ENCODE measurements at places on chromosomes 13 and 19. TPM values are rescaled to one million over a fixed set of nuclear protein-coding genes. Genes with fewer than 3 reads are reported as not detected.
A peak's percentile ranks its signal among the peaks of the same experiment; 100 is the strongest.

The CRLF1 gene
- total RNA-seq: 18.1 TPM

The TEX101 gene
- not detected for total RNA-seq

- peak; percentile 7 for DNase-seq
- H3K27me3 ChIP-seq: no peaks in the 10 kb centered on the region
- no peaks in the 10 kb centered on the region for H3K4me1 ChIP-seq
- no peak overlapping the region for H3K4me3 ChIP-seq
- no peak overlapping the region for H3K27ac ChIP-seq
- H3K36me3 ChIP-seq: no peaks in the 10 kb centered on the region
Observed at GRCh38 chr19:19696386-19696785, 27.7 kb downstream of the ZNF101 start.

The SLC10A2 gene
- not detected for total RNA-seq

- no peaks in the 10 kb centered on the region for H3K4me1 ChIP-seq
- no peak for DNase-seq
- H3K27ac ChIP-seq: no peak overlapping the region
- H3K36me3 ChIP-seq: no peaks in the 10 kb centered on the region
- H3K4me3 ChIP-seq: no peak overlapping the region
- H3K27me3 ChIP-seq: no peaks in the 10 kb centered on the region
Observed at GRCh38 chr13:109383683-109384082, 402.7 kb downstream of the IRS2 start.

GRCh38 chr19:6832412-6832811 is 55.0 kb upstream of the ADGRE1 start:
- no peak overlapping the region for H3K27ac ChIP-seq
- H3K4me1 ChIP-seq: no peaks in the 10 kb centered on the region
- H3K27me3 ChIP-seq: no peaks in the 10 kb centered on the region
- DNase-seq: no peak

The TRPC4 gene
- 1.9 TPM for total RNA-seq

- H3K4me1 ChIP-seq: no peaks in the 10 kb centered on the region
- no peaks in the 10 kb centered on the region for H3K27me3 ChIP-seq
- no peak for DNase-seq
- no peaks in the 10 kb centered on the region for H3K36me3 ChIP-seq
- no peak overlapping the region for H3K27ac ChIP-seq
Observed at GRCh38 chr13:47519626-47520025, 481.4 kb downstream of the SUCLA2 start.

The TMC4 gene
- total RNA-seq: 0.58 TPM

The HCN2 gene
- total RNA-seq: 2.9 TPM

The IGFL1 gene
- total RNA-seq: not detected

DNA sequence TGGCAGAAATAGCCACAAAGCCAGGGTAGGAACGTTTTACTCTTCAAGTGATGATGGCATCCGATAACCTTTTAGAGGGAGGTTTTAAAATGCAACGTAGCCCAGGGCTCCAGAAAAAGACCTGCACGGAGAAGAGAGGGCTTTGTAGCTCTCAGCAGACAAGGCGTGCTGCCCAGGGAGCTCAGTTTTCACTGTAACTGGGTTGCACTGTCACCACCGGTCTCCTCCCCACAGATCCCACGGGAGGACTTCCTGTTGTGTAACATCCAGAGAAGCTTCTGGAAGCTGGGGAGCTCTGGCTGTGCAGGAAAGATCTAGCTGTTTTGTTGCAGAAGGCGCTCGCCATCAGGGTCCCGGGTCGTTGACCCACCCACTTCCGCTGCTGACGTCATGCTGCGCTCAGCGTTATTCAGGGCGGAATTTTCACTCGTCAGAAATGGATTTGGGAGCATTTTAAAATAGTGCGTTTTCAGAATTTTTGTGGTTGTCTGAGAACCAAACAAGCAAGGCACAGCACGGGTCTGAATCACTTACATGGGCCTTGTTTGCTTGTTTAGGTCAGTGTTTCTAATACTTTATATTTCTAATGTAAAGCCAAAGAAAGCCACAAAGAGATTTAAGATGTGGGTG is 50.8 kb downstream of the ATP11A start:
- DNase-seq: no peak
- H3K36me3 ChIP-seq: no peaks in the 10 kb centered on the region
- no peak overlapping the region for H3K4me3 ChIP-seq
- no peaks in the 10 kb centered on the region for H3K27me3 ChIP-seq

DNA sequence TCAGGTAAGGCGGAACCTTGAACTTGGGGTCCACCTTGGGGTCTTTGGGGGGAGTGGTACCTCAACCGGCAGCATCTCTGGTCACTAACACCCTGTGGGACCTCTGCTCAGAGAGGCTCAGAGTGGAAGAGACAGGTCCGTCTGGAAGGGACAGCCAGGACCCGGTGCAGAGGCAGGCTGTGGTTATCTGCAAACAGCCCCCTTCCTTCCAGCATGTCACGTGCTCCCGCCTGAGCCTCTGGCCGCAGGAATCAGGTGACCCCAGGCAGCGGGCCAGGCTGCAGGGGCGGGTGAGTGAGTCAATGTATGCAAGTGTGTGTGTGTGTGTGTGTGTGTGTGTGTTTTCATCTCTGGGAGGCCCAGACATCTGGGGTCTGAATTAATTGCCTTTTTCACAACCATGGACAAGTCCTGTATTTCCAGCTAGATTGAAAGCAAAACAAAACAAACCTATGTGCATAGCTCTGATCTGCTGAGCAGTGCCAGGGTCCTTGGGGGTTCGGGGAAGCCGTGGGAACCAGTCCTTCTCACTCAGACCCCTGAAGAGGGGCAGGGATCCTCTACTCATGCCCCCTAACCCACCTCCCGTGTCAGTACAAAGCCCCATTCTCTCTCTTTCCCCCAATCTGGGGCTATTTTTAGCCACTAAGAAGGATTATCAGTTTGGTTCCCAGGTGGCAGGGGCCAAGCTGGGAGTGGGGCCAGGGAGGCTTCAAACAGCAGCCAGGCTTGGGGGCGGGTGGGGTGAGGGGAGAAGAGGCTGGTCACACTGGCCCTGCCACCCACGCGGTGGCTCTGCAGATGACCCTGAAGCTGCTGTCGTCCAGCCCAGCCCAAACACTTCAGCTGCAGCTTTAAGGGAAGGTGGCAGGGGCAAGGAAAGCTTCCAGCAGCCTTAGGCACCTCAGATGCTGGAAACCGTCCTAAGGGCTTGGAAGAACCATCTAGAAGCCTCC is 31.4 kb downstream of the CERS4 start:
- peak overlapping the region; percentile 42 for H3K27ac ChIP-seq
- H3K36me3 ChIP-seq: no peaks in the 10 kb centered on the region
- H3K4me3 ChIP-seq: no peak overlapping the region
- peaks cover 13% of the 10 kb centered on the region for H3K4me1 ChIP-seq
- H3K27me3 ChIP-seq: no peaks in the 10 kb centered on the region

The UNC13A gene
- 25.0 TPM for total RNA-seq

- no peaks in the 10 kb centered on the region for H3K27me3 ChIP-seq
- no peak overlapping the region for H3K4me3 ChIP-seq
- no peaks in the 10 kb centered on the region for H3K36me3 ChIP-seq
- no peak for DNase-seq
- no peak overlapping the region for H3K27ac ChIP-seq
- H3K4me1 ChIP-seq: peaks cover 3% of the 10 kb centered on the region
Observed at GRCh38 chr13:106373989-106374572, 161.4 kb downstream of the EFNB2 start.

The GPATCH1 gene
- 13.6 TPM for total RNA-seq

The USPL1 gene
- 17.9 TPM for total RNA-seq

DNA sequence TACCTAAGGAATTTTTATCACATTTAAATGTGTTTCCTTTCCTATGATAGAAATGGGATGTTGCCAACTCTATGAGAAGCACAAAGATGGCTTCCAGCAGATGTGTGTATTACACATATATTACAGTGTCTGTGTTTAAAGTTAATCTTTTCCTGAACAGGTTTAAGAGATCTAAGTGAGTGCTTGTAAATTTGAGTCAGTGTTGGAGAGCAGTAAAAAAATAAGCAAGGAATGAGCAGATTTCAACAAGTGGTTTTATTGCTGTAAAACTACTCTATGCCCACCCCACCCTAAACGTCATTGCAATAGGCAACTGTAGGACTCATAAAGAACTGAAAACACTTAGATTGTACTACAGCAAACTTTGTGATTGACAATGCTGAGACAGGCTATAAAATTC is 248.7 kb downstream of the KLF5 start:
- H3K4me3 ChIP-seq: no peak overlapping the region
- no peak for DNase-seq
- H3K4me1 ChIP-seq: peaks cover 8% of the 10 kb centered on the region
- no peaks in the 10 kb centered on the region for H3K36me3 ChIP-seq

GRCh38 chr13:70708775-70709174 is 600.5 kb upstream of the KLHL1 start:
- no peak overlapping the region for H3K27ac ChIP-seq
- no peak overlapping the region for H3K4me3 ChIP-seq
- no peaks in the 10 kb centered on the region for H3K4me1 ChIP-seq
- no peaks in the 10 kb centered on the region for H3K36me3 ChIP-seq

The CPB2 gene
- not detected for total RNA-seq

The GDF15 gene
- 15.7 TPM for total RNA-seq

The PSG6 gene
- not detected for total RNA-seq

DNA sequence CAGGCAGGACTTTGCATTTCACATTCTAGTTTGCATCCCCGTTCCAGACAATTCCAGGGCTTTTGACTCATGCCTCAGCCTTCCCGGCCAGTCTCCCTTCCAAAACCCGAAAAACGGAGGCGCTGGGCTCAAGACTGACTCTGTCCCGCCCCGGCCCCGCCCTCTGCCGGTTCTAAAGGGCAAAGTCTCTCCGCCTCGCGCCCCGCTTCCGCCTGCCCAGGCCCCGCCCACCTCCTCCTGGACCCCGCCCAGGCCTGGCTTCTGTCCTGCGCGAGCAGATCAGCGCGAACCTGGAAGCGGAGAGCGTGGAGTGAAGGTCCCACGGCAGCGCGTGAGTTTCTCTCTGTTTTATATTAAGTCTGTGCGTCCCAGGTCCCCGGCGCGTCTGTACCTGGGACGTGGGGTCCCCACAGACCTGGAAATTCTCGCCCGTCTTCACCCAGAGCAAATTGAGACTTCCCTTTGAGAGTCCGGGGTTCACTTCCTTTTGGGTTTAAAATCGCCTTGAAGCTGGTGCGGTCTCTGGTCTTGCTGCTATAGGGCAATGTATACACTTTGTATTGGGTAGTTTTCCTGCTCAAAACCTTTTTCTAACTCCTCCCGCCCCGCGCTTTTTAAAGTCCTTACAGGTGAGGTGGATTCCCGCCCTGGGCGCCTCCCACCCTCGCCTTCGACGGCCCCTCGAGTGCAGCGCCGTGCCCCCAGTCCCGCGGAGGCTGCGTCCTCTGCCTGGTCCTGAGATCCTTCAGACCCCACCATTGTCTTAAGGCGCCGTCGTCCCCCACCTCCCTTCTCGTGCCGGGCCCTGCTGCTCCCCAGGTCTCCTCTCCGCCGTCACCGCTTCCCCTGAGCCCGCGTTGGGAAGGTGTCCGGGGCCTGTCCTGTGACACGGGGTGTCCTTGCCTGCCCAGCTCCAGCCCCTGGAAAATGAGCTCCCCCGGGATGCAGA is 31.2 kb downstream of the ZNF701 start:
- H3K4me1 ChIP-seq: peaks cover 16% of the 10 kb centered on the region
- peak overlapping the region; percentile 85 for H3K4me3 ChIP-seq
- peak; percentile 97 for DNase-seq
- peak overlapping the region; percentile 63 for H3K27ac ChIP-seq

The SETDB2 gene
- 5.8 TPM for total RNA-seq

All from GM23338 (cell line).